ENCODE measurements at places on chromosomes 13 and 19.

DNA sequence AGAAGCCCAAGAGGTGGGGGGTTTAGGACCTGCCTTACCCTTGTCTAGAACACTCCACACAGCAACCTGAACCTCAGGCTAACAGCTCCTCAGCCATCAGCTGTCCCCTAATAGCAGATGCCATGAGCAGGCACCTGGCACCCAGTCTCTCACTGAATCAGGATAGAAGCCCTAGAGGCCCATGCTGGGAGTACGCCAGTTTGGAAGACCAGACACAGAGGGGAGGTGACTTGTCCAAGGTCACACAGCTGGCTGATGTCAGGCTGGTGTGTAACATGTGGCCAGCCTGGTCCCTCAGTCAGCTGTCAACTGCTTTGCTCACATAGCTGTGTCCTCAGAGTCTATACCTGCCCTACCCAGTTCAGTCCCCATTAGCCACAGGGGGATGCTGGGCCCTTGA is 12.8 kb upstream of the SAMD1 start:
- no peak for DNase-seq

DNA sequence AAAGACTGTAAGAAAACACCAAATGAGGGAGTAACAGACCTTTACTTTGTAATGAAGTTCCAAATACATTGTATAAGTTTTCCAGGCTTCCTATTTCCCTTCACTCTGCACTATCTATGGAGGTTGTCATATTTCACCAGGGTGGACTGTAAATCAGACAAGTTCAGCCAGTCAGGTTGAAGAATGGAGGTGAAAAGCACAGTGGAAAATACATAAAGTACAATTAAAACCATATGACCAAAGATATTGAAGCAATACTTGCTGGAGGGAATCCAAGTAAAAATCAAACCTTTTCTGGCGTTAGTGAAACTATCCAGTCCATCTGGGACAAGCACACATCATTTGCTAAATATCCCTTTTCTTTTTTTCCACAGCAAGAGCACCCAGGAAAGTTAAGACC is 3.2 kb downstream of the LHFPL6 start:
- DNase-seq, result no peak

- DNase-seq, result no peak
These were observed 149.3 kb downstream of the VWA8 start for GRCh38 chr13:41811588-41812021.

DNA sequence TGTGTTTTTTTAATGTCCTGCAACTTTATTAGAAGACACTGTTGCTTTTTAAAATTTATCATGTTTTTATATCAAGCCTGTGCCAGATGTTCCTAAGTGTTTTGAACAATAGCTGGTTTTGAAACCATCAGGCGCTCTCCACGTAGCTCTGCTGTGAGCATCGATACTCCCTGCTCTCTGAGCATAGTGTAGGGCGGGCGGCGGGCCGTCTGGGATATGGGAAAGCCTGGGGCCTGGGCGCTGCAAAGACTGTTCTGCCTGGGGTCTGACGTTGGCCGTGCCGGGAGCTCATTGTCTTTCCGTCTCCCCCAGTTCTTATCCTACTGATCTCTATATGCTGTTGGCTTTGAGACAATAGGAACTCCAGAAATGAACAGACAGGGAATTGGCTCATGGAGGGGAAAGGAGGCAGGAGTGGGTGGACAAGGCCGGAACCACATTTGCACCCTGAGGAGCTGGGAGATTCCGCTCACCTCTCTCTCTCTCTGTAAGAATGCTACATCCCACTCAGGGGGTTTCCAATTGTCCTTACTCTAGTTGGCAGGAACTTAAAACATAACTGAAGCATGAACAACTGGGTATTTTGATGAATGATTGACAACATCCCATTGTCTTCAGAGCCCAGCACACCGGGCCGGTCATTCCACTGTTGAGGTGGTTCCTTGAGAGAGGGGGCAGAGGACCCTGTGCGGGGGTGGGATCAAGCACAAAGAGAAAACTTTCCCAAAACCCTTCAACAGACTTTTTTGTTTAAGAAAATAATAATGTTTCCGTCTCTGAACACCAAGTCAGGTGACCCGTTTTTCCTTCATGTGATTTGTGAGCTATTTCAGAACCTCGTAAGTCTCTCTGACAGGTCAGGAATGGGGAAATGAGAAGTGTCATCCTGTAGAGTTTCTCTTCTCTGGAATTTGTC is 64.7 kb downstream of the COL4A2 start:
- DNase-seq, result no peak

DNA sequence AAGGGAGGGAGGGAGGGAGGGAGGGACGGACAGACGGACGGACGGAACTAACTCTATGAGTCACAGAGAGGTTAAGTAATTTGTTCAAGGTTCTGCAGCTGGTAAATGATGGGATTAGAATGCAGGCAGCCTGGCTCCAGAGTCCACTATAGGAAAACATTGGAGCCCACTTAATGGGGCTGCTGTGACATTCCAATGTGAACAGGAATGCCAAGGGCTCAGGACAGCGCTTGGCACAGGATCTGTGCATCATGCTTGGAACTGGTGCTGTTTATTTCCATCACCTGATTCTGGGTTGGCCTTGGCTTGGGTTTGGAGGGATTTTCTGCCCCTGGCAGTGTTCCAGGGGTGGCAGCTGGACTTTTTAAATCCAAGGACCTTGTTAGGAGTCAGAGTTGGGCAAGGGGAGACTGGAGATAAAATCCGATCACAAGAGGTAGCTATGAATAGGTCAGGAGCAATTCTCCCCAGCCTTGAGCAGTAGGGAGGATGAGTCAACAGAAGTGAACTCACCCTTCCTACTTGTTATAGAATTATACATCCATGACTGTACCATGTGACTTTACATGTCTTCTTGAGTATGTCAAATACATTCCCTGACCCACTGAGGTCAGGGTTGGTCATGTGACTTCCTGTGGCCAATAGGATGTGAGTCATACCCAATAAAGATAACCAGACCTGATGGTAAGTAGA is 7.8 kb upstream of the HIF3A start:
- no peak for DNase-seq

DNA sequence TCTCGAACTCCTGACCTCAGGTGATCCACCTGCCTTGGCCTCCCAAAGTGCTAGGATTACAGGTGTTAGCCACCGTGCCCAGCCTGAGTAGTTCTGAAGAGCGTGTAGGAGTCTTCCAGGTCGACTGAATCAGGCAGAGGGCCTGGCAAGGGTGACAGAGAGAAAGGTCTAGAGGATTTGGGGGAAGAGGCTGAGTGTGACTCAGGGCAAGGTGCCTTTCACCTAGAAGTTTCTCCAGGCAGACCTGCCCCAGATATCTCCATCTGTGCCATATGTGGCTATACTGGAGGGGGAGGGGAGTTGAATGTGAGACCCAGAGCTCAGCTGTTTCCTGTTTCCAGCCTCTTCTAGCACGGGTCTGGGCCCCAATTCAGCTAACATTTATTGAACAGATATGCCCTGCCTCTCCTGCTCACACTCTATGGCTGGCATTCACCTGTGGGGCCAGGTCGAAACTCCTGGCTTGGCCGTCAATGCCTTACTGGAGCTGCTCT is 1.3 kb downstream of the CCDC159 start:
- DNase-seq, result no peak

- no peak for DNase-seq
These were observed 813 bp upstream of the DMPK start for GRCh38 chr19:45782820-45783785.

DNA sequence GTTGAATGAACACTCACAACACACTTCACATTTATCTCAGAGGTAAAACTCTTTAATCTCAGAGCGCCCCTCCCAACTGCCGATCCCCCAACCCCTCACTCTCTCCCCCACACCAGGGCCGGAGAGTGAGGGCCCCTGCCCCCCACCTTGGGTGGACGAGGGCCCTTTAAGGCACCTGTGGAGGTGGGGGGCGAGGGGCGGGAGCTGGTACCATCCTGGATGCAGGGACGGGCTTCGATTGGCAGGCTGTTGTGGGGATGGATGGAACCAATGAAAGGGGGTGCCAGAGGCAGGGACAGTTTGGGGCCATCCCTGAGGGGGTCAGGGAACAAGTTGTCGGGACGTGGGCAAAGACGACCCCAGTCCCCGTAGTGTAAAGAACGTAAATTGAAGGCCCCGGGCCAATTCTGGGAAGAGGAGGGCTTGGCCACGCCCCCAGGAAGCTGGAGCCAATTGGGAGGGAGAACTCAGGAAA is 1.7 kb upstream of the PNKP start:
- DNase-seq, result no peak

- peak; percentile 60 for DNase-seq
These were observed 35.8 kb downstream of the ZIC5 start for GRCh38 chr13:99935772-99936171.

GRCh38 chr19:49689133-49690078 is at the start of gene ADM5:
TSS of gene ADM5 (plus strand) at chr19:49689594. CDS start at chr19:49689838, 244 bp downstream.
- DNase-seq, result no peak

GRCh38 chr13:104357174-104357573 is 1291.0 kb upstream of the SLC10A2 start:
- no peak for DNase-seq

DNA sequence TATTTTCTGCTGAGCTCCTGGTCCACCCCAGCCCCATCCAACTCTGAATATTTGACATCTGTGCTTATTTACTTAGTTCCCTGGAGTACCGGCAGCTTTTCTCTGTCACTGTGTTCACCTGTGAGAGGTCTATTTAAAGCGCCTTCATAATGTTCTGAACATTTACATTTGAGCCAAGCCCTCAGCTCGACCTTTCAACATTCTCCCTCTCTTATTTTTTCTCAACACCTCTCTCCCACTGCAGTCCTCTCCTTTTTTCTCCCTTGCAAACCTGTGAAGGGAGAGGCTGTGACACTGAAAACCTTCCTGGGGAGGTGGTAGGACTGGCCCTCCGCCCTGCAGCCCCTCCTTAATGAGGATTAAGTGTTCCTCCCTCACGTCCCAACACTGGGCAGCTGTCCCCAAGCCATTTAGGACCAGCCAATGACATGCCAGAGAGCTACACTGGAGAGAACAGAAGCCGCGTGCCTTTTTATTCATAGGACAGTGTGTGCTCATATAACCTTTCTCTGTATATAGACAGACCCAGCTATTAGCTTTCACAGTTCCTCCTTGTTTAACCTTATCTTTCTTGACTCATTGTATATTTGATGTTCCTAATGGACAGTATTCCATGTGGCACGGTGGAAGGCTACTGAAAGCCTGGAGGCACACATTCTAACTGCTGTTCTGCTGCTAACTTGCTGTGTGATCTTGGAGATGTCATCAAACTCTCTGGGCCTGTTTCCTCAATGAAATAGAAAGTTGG is 134.8 kb downstream of the NUFIP1 start:
- DNase-seq, result no peak

DNA sequence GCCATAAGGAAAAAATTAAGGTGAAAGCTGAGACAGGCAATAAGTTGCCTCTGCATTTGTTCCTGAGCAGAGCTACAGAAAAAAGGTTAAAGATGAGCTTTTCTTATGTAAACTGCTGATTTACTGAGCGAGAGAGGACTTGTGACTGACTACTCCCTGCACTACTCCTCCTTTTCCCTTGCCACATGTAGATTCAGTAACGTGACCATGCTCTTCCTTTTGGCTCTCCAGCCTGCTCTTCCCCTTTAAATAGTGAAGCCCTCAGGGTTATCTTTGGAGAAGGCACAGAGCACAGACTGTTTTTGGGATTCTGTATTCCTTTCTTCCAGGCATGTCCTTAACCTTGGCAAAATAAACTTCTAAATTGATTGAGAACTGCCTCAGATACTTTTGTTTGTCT is 630.2 kb downstream of the UQCRFS1 start:
- DNase-seq, result no peak

DNA sequence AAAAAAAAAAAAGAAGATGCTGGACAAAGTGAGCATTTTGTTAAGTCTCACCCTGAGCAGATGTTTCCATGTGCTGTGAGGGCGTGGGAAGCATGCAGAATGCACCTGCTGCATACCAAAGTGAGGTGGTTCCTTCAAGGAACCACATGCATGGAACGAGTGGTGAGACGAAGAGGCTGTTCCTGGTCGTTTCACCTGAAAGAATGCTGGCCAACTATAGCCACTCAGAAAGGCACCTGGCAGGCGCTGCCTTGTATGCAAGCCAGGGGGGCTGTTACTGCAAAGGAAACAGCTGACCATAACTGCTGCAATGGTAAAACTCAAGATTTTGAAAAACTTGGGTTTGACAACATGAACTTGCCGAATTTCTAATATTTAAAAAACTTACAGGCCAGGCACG is 14.7 kb downstream of the MIER2 start:
- no peak for DNase-seq

DNA sequence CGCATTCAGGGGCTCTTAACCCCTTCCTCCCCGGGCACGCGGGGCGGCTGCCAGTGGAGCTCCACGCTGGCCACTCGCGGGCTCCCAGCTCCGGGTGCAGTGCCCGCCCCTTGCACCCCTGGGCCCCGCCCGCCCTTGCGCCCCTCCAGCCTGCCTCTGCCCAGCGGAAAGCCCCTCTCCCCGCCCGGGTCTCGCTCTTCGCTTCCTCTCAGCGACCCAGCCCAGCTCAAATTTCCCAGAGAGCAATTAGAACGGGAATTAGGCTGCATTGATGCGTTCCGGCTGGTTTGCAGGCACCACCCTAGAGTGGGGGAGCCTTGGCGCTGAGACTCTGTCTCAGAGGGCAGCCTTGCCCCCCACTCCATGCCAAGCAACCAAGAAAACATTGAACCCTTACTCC is 1.8 kb upstream of the GSX1 start:
- DNase-seq, result no peak

GRCh38 chr19:15935167-15935702 is 906 bp upstream of the CYP4F11 start:
- DNase-seq, result no peak

DNA sequence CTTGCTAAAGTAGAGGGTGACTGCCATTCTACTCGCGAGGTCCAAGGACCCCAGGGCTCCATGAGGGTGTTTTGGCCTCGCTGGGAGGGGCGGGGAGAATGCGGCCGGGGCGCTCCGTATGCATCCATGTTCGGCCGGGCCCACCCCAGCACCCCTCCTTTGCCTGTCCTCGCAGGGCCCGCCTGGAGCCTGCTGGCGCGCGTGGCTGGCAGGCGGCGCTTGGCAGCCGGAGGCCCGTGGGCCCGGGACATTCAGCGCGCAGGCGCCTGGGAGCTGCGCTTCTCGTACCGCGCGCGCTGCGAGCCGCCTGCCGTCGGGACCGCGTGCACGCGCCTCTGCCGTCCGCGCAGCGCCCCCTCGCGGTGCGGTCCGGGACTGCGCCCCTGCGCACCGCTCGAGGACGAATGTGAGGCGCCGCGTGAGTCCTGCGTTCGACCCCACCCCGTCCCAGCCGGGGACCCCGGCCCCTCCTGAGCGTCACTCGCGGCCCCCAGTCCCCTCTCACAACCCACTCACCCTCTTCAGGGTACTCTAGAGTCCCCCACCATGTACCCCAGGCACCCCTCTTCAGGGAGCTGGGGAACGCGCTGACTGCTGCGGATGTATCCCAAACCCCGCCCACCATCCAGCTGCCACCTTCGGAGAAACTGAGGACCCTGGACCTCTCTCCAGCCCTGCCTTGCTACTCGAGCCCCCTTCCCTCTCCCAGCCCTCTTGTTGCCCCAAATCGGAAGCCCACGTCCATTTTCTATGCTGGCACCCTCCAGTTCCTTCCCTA is 4.1 kb downstream of the DLL3 start:
- DNase-seq, result peak; percentile 93

GRCh38 chr19:29620931-29621351 is 14.9 kb downstream of the POP4 start:
- no peak for DNase-seq

GRCh38 chr19:12782174-12782423 is 6.7 kb upstream of the HOOK2 start:
- no peak for DNase-seq

Data from H1 (cell line).